ENCODE measurements at places on chromosomes 7 and 10. TPM values are rescaled to one million over a fixed set of nuclear protein-coding genes. Genes with fewer than 3 reads are reported as not detected.

The NXPH1 gene
- total RNA-seq, result not detected

The RELN gene
- total RNA-seq, result 0.97 TPM

The ADIRF gene
- 17.6 TPM for total RNA-seq

The NME8 gene
- not detected for total RNA-seq

The LRRN3 gene
- total RNA-seq, result 0.43 TPM

The PLEKHS1 gene
- total RNA-seq, result not detected

The HYAL4 gene
- total RNA-seq, result not detected

DNA sequence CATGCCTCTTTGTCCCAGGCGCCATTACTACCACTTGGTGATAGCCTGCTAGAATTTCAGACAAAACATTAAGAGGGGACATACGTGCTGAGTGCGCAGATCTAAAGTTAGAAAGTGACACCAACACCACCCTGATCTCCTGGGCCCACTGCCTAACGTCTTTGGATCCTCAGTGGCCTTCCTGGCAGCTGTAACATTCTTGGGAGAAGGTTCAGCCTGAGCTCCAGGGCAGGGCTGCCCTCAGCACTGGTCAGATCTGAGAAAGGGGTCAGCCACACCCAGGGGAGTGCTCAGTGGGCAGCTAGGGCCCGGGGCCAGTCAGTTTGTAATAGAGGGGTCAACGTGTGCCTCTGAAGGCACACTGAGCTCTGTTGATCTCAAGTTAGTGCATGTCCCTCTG lies 48.4 kb downstream of the ZCCHC24 start:
- no peak overlapping the region for H3K4me3 ChIP-seq
- peak overlapping the region; percentile 99 for H3K27ac ChIP-seq
- H3K27me3 ChIP-seq, result no peaks in the 10 kb centered on the region
- peaks cover 52% of the 10 kb centered on the region for H3K4me1 ChIP-seq

DNA sequence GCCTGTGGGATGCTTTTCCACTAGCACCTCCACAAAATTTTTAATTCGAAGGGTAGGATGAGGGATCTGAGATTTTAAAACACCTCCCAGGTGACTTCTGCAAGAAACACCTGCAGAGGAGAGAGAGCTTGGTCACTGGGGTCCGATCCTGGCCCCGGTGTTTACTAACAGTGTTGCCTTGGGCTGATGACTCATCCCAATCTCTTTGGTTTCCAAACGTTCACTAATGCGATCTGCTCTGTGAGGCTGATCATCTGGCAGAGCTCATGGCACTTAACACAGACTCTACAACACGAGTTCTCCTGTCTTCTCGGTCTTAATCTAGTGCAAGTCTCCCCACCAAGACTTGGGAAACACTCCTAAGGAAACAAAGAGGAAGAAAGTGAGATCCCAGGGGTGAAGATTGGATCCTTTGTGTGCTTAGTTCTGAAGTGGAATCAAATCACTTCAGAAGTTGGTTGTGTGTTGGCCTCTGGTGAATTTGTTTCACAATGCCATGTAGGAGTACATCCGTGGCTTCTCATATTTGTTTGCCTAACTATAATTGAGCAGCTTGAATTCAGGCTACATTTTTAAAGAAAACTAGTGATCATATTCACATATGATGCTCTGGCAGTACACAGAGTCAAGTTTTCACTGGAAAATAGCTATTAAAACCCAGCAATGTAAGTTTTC lies 407.9 kb downstream of the NRG3 start:
- no peak overlapping the region for H3K4me3 ChIP-seq
- no peaks in the 10 kb centered on the region for H3K36me3 ChIP-seq
- no peaks in the 10 kb centered on the region for H3K4me1 ChIP-seq
- H3K27me3 ChIP-seq, result no peaks in the 10 kb centered on the region

DNA sequence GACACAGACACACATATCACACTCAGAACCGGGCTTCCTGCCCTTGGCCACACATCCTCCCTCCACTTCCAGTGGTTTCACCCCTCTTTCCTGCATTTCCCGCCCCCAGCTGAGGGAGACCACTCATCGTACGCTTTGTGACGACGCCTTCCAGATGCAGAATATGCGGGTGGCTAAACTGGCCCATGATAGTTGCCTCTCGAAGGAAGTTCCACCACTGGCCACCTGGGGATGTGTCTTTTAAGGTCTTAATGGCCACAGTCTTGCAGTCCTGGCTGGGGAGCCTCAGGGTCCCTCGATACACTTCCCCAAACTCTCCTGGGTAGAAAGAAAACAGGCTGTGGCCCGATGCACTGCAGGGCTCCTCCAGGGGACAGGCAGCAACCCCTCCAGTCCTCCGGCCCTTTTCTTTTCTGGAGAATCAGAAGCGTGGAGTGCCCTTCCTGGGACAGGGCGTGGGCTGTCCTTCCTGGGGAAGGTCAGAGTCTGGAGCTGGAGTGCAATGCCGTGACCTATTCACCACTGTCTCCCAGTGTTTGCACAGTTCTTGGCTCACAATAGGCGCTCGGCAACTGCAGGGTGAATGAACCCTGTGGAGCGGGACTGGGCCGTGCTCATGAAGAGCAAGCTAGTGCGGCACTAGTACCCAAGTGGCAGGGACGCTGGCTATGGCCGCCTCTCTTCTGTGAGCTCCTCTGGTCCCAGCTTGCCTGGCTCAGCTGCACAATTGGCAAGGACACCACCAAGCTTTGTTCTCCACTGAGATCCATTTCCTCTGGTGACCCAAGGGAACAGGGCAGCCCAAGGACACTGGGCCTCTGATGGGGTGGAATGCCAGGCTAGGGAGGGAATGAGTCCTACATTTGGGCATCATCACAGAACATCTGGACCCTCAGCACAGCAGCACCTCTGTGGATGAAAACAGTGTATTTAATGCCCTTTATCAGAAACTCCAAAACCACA lies 13.2 kb downstream of the EPHA1 start:
- peak; percentile 42 for DNase-seq
- no peaks in the 10 kb centered on the region for H3K27me3 ChIP-seq
- H3K4me1 ChIP-seq, result peaks cover 29% of the 10 kb centered on the region
- H3K27ac ChIP-seq, result no peak overlapping the region
- H3K4me3 ChIP-seq, result no peak overlapping the region

GRCh38 chr10:78514459-78514858 lies 480.8 kb downstream of the RPS24 start:
- peaks cover 14% of the 10 kb centered on the region for H3K4me1 ChIP-seq
- peak; percentile 18 for DNase-seq
- H3K4me3 ChIP-seq, result no peak overlapping the region
- no peak overlapping the region for H3K27ac ChIP-seq

DNA sequence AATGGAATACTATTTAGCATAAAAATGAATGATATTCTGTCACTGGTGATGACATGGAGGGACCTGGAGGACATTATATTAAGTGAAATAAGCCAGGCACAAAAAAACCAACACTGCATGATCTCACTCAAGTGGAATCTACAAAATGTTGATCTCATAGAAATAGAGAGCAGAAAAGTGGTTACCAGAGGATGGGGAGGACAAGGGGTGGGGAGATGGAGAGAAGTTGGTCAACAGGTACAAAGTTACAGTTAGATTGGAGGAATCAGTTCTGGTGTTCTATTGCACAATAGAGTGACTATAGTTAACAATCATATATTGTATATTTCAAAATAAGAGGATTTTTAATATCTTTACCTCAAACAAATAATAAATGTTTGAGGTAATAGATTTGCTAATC lies 24.7 kb upstream of the SLC18A3 start:
- no peaks in the 10 kb centered on the region for H3K27me3 ChIP-seq
- peaks cover 19% of the 10 kb centered on the region for H3K4me1 ChIP-seq
- peak overlapping the region; percentile 0 for H3K27ac ChIP-seq
- H3K4me3 ChIP-seq, result no peak overlapping the region

DNA sequence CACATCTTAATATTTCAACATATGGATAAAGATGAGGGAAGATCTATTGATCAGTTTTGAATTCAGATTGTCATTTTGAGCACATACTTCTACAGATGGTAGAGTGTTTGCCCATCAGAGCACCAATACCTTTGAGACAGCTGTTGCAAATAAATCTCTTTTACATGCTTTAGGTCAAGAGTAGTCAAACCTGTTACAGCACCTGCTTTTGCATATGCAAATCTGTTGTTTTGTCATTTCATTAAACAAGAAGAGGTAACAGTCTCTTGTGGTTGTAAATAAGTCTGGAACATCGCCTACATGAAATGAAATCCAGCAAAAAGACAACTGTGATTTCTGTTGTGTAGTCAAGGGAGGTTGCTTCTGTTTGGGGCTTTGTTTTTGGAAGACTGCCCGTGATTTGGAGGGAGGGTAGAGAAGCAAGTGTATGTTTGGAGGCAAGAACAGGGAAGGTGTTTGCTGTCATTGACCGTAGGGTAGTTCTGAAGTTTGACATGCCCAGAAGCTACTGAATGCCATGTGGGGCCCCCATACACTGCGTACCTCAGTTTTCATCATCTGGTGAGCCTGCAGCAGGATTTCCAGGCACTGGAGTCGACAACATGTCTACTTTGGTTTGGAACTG lies 233.6 kb upstream of the PPP1R3A start:
- H3K27ac ChIP-seq, result no peak overlapping the region
- H3K4me1 ChIP-seq, result no peaks in the 10 kb centered on the region
- DNase-seq, result no peak

- no peak overlapping the region for H3K4me3 ChIP-seq
- H3K4me1 ChIP-seq, result peaks cover 15% of the 10 kb centered on the region
- H3K27ac ChIP-seq, result no peak overlapping the region
Observed at GRCh38 chr7:105346593-105347322, 42.0 kb downstream of the SRPK2 start.

DNA sequence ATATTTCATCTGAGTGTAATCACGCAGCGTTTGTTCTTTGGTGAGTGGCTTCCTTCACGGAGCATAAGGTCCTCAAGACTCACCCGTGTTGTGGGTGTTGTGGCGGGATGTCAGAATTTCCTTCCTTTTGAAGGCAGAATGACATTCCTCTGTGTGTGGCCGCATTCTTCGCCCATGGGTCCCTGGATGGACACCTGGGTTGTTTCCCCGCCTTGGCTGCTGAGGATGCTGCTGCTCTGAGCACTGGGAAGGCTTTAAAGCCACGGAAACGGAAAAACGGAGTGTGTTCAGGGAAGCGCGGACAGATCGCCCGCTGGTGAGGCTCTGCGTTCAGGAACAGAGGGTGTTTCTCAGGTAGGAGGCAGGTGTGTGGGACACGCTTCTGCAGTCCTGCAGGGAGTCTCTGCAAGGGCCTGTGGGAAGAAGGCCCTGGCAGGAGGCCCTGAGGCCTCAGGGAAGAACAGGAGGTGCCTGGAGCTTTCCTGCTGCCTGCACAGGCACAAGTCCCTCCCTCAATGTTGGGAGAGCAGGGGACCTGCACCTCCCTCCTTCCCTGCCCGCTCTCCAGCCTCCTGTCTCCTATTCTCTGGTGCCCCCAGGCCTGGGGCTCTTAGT lies 35.7 kb upstream of the SHH start:
- H3K36me3 ChIP-seq, result no peaks in the 10 kb centered on the region
- H3K4me1 ChIP-seq, result no peaks in the 10 kb centered on the region

DNA sequence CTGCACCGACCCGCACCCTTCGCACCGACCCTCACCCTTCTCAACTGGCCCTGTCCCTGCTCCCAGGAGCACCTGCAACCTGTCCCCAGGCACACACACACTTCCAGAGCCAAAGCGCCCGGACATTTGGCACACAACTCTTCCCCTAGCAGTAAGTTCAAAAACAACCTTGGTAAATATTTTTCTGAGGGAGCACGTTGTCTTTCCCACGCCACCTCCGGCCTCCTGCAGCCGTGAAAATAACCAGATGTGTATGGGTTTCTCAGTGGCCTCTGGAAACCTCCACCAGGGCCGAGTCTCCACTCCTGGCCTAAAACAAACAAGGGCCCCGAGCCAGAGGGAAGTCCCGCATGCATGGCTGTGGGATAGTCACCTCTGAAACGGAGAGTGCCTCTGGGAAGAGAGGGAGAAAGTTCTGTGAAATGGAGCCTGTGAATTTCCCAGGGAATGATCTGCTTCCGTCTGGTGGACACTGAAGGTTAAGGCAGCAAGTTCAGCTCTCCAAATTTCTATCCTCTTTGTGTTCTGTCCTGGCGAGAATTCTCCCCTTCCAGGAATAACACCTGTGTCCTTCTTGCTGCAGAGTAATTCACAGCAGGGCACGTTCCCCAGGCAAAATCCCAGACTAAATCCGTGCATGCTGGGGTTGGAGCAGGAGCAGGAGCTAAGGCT lies 15.8 kb downstream of the PODXL start:
- DNase-seq, result no peak
- H3K36me3 ChIP-seq, result peaks cover 5% of the 10 kb centered on the region

GRCh38 chr7:101950450-101951119 lies 133.2 kb downstream of the CUX1 start:
- H3K36me3 ChIP-seq, result no peaks in the 10 kb centered on the region
- H3K27ac ChIP-seq, result 0 out of 2 replicates have a peak overlapping the region, but pooled peaks have one; percentile 11
- DNase-seq, result peak; percentile 63

- H3K4me1 ChIP-seq, result no peaks in the 10 kb centered on the region
- no peak overlapping the region for H3K27ac ChIP-seq
- no peak overlapping the region for H3K4me3 ChIP-seq
- H3K36me3 ChIP-seq, result no peaks in the 10 kb centered on the region
Observed at GRCh38 chr7:120742372-120742771, 115.6 kb downstream of the TSPAN12 start.

DNA sequence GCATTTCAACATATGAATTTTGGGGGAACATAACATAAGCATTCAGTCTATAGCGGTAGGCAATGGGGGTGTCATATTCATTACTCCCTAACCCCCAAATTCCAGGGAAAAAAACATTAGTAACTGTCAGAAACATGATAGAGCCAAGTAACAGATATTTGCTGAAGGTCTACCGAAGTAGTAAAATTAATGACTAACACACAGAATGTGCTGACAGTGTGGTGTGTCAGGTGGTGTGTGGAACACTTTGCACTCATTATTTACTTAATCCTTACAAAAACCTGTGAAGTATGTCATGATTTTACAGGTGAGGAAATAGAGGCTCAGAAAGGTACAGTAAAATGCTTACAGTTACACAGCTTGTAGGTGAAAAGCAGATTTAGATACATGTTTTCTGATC lies 85.4 kb upstream of the RHOBTB1 start:
- peaks cover 22% of the 10 kb centered on the region for H3K4me1 ChIP-seq
- peak overlapping the region; percentile 33 for H3K4me3 ChIP-seq
- DNase-seq, result peak; percentile 30
- no peaks in the 10 kb centered on the region for H3K36me3 ChIP-seq
- H3K27me3 ChIP-seq, result no peaks in the 10 kb centered on the region
- H3K27ac ChIP-seq, result peak overlapping the region; percentile 56

- DNase-seq, result no peak
- no peaks in the 10 kb centered on the region for H3K27me3 ChIP-seq
- no peak overlapping the region for H3K4me3 ChIP-seq
- H3K36me3 ChIP-seq, result no peaks in the 10 kb centered on the region
- H3K4me1 ChIP-seq, result peaks cover 14% of the 10 kb centered on the region
- H3K27ac ChIP-seq, result no peak overlapping the region
Observed at GRCh38 chr10:58282615-58283014, 13.7 kb downstream of the CISD1 start.

DNA sequence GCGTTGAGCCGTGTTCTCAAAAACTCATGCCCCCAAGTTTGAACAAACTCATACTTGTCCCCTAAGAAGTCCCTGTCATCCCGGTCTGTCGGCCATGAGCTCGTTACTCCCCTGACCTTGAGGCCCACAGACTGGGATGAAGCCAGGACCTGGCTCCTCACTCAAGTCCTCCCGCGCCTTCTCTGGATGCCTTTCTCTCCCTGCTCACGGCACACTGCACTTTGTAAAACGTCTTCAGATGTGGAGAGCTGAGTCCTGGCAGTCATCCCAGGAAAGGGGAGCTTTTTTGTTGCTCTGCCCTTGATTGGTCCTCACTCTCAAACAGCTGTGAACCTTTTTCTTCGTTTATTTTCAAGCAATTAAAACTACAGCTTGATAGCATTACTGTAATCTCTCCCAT lies 110.8 kb downstream of the JAZF1 start:
- no peaks in the 10 kb centered on the region for H3K27me3 ChIP-seq
- peak overlapping the region; percentile 62 for H3K27ac ChIP-seq
- peak overlapping the region; percentile 20 for H3K4me3 ChIP-seq

All from GM23248 (cell line).